Fibroblast of pulmonary artery (primary cell): ENCODE measurements at places on chromosomes 7 and 10.
A peak's percentile ranks its signal among the peaks of the same experiment; 100 is the strongest.

GRCh38 chr10:44985175-44985681 is 6.6 kb upstream of the DEPP1 start:
- peak; percentile 48 for DNase-seq

- no peak for DNase-seq
Observed at GRCh38 chr7:29405891-29406290, 157.7 kb upstream of the PRR15 start.

- DNase-seq, result no peak
Observed at GRCh38 chr10:60706146-60706545, 72.1 kb upstream of the CDK1 start.

GRCh38 chr7:14228341-14228740 is 238.9 kb upstream of the ETV1 start:
- no peak for DNase-seq

DNA sequence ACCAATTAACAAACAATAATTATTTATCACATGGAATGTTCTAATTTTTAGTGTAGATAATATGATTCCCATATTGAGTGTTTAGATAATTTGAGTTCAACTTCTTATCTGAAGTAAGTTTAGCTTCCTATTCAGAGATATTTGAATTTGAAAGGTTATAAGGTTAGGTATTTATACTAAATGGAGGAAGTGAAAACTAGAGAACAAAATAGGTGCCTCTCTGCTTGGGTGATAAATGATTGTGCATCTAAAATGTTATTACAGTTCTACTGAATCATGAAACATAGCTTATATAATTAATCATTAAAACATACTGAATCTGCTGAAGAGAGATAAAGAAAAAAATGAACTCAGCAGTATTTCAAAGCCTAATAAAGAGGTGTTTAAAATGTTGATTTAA is 1174.3 kb downstream of the XPNPEP1 start:
- DNase-seq, result no peak

GRCh38 chr10:32046151-32046550 is 10.1 kb downstream of the KIF5B start:
- DNase-seq, result no peak

DNA sequence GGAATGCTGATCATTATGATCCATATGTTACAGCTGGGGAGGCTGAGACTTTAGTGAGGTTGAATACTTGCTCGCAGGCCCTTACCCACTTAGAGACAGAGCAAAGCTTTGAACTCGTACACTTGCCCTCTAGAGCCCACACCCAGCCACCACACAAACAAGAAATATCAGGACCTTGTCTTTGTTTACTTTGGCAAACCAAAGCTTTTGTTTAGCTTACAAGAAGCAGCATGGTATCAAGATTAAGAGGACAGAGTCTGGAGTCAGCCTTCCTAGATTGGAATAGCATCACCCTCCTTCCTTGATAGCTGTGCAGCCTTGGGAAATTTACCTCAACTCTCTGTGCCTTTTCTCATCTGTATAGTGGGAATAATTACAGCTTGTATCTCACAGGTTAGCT is 477.5 kb downstream of the SUGCT start:
- DNase-seq, result no peak

DNA sequence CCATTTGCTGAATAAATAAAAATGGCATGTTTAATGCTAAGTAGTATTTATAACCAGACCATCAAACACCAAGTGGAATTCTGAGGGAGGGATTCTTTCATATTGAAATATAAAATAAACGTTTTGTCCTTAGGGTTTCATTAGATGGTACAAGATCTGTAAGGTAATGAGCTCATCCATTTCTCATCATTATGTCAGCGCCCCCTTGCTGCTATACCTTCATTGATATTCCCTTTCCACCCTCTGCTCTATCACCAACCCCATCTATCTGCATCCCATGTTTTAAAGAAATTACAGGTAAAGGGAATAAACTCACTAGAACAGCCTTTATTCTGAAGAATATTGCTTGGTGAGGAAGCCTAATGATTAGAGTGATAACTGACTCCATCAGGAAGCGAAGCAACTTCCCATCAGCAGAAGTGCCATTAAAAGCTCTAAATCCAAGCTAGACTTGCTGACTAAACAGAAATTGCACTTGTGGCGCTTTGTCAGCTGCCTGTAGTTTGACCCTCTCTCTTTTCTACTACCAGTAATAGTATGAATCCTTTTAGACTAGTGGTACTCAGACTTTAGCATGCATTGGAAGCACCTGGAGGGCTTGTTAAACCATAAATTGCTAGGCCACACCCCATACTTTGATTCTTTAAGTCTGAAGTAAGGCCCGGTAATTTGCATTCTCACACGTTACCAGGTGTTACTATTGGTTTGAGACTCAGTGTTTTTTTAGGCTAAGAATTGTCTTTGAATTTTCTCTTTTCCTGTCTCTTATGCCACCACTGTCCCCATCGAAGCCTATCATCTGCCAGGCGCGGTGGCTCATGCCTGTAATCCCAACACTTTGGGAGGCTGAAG is 27.5 kb downstream of the ADD3 start:
- no peak for DNase-seq
